ENCODE measurements at places on chromosomes 6 and 20. TPM values are rescaled to one million over a fixed set of nuclear protein-coding genes. Genes with fewer than 3 reads are reported as not detected.

ARFGEF3 gene
- 6.1 TPM for total RNA-seq

RAET1L gene
- not detected for total RNA-seq

ADTRP gene
- 3.8 TPM for total RNA-seq

GRCh38 chr6:9830808-9831207 lies 584.1 kb downstream of the TFAP2A start:
- H3K36me3 ChIP-seq: no peaks in the 10 kb centered on the region
- H3K27me3 ChIP-seq: no peaks in the 10 kb centered on the region
- H3K4me1 ChIP-seq: no peaks in the 10 kb centered on the region
- no peak for DNase-seq
- H3K4me3 ChIP-seq: no peak overlapping the region

- peaks cover 55% of the 10 kb centered on the region for H3K27me3 ChIP-seq
- H3K27ac ChIP-seq: no peak overlapping the region
- H3K36me3 ChIP-seq: no peaks in the 10 kb centered on the region
- H3K4me3 ChIP-seq: no peak overlapping the region
- H3K4me1 ChIP-seq: peaks cover 29% of the 10 kb centered on the region
Measured at GRCh38 chr20:62638679-62639406, 3.5 kb upstream of the SLCO4A1 start.

DNA sequence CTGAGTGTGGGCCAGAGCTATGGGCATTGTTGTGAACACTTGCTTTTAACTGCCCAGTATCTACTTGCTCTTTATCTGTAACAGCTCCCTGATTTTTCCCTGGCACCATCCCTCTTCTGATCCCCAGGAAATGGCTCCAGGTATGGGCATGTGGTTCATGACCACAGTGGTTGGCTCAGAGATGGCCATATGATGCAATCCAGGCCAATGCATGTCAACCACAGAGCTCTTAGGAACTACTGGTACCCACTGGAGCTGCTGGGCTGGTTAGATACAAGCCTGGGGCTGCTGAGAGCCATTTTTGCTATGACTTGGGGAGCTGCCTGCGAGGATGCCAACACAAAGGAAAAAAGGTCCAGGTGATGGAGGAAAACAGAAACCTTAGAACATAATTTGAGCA lies 55.6 kb downstream of the KCNB1 start:
- no peak overlapping the region for H3K4me3 ChIP-seq
- no peak for DNase-seq
- H3K27me3 ChIP-seq: peaks cover 78% of the 10 kb centered on the region
- no peaks in the 10 kb centered on the region for H3K36me3 ChIP-seq
- no peaks in the 10 kb centered on the region for H3K4me1 ChIP-seq
- no peak overlapping the region for H3K27ac ChIP-seq
